ENCODE measurements at places on chromosomes 4 and X.
A peak's percentile ranks its signal among the peaks of the same experiment; 100 is the strongest.

- DNase-seq = no peak
Observed at GRCh38 chr4:40874901-40875300, 125.1 kb downstream of the NSUN7 start.

DNA sequence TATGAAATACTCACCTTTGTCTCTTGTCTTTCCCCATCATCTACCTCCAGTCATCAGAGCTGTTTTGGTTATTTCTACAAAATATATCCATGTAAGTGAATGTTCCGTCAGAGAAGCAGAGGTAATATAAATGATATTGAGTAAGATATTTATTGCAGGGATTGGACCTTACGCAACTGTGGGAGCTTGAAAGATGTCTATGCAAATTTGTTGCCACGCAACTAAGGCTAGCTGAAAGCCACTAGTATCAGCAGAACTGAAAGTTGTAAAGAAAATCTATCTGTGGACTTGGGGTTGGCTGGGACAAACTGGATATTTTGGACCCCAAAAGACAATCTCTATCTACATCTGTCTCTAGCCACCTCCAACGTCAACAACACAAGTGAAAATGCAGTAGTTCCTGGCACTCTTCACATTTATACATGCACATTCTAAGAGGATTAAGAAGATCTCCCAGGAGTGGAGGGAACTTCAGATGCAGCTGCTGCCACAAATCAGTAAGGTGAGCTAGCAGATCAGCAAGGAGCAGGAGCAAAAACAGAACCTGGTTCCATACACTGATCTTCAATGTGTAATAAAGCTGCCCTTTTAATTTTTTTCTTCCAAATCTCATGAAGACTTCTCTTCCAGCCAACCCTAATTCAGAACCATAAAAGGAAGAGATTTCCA is 8.5 kb upstream of the CCSER1 start:
- peak; percentile 9 for DNase-seq

DNA sequence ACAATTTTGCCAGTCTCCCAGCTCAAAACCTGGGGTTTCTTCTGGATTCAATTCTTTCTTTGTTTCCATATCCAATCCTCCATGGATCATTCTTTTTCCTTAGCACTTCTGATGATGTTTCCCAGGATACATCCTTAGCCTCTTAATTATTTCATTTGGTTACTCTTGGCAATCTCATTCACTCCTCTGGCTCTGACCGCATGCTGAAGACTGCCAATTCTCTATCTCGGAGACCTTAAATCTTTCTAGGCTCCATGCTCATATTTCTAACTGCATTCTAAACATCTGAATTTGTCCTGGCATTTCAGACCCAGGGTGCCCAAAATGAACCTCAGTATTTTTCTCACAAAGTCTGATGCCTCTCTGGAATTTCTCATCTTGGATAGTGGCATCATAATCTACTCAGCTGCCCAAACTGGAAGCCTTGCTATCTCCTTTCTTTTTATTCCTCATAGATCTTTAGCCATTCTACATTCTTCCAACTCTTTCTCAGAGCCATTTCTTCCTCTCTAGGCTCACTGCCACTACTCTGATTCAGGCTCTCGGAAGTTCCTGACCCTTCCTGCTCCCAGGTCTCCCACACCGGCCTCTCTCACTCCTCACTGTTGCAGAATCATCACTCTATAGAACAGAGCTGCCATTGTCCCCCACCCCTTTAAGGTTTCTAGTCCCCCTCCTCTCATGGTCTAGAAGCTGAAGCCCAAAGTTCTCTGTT is 290.2 kb downstream of the CAMK2D start:
- no peak for DNase-seq

- no peak for DNase-seq
Observed at GRCh38 chr4:13415068-13415785, 68.9 kb downstream of the RAB28 start.

- no peak for DNase-seq
Observed at GRCh38 chr4:1625600-1626138, 58.4 kb downstream of the FAM53A start.

- no peak for DNase-seq
Observed at GRCh38 chr4:153223930-153224329, 19.7 kb downstream of the TRIM2 start.

- no peak for DNase-seq
Observed at GRCh38 chr4:180150818-180151217, 2092.4 kb upstream of the TENM3 start.

- no peak for DNase-seq
Observed at GRCh38 chr4:156493858-156494257, 477.7 kb downstream of the PDGFC start.

DNA sequence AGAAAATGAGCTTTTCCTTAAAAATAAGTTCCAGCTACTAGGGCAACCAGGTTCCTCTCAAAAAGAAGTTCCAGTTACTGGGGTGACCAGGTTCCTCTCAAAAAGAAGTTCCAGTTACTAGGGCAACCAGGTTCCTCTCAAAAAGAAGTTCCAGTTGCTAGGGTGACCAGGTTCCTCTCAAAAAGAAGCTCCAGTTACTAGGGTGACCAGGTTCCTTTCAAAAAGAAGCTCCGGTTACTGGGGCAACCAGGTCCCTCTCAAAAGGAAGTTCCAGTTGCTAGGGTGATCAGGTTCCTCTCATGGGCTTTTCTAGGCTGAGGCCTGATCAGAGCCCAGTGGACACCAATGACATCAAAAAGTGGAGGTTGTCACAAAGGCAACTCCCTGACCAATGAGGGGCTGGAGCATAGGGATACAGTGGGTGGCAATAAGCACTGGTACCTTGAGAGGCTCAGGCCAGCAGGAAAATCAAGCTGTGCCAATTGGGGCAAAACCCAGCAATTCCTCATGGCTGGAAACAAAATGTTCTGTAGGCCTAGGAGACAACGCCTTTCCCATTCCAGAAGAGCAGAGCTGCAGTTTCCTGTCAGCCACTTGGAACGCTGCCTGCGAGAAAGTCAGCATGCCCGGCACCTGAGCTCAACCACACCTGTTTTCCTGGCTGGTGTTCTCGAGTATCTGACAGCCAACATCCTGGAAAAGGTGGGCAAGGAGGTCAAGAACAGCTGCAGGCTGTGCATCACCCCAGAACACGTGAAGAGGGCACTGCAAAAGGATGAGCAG is 12.3 kb upstream of the SYTL5 start:
- DNase-seq = peak; percentile 15

- no peak for DNase-seq
Observed at GRCh38 chrX:120562569-120562926, 1.8 kb upstream of the CUL4B start.

DNA sequence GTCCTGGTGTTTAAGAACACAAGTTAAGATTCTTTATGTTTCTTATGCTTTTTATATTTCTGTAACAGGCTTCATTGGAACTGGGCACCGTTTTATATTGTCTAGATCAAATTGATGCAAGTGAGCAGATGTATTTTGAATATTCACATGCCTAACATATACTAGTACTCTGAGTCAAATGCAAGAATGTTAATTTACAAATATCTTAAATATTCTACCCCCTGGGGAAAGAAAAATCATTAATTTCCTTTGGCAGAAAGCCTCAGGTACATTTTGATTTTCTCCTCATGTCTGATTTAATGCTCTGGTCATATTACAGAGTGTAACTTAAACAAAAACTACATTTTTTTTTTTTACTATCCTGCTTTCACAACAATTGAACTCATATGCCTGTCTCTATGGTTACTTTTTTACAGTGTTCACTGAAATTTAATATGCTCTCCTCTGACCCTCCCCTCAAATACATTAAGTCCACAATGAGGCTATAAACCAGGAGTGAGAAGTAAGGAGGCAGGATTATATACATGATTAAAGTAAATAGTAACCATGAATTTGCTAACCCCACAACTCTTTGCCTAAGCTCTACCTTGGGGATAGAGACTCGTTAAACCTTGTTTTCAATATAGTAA is 2.4 kb upstream of the NSUN7 start:
- no peak for DNase-seq

GRCh38 chr4:142687547-142688275 is 158.4 kb downstream of the INPP4B start:
- no peak for DNase-seq

- no peak for DNase-seq
Observed at GRCh38 chr4:126697748-126698147, 935.0 kb upstream of the INTU start.

- no peak for DNase-seq
Observed at GRCh38 chrX:17036171-17036961, 89.9 kb downstream of the REPS2 start.

DNA sequence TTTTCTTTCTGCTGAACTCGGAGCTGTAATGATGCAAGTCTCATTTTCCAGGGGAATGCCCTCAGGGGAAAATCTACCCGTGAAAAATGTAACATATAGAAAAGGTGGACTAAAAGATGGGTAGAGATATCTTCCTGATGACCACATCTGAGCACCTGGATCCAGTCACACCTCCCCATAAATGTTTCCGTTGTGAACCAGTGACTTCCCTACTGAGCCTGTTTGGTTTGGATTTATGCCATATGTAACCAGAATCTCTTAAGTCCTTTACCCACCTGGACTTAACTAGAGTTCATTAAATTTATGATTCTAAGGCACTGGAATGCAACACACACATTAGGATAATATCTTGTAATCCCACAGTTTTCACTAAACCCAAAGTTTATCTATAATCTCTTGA is 171.1 kb downstream of the ZNF330 start:
- no peak for DNase-seq

DNA sequence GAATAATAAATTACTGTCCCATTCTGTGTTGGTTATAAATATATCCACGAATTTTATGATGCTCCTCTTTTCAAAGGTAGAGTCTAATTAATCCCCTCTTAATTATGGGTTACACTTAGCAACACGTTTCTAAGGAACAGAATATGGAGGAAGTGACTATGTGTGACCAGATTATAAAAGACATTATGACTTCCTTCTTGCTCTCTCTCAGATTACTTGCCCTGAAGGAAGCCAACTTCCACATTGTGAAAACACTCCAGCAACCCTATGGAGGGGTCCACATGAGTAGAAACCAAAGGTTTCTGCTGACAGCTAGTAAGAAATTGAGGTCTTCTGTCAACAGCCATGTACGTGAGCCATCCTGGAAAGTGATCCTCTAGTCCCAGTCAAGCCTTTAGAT is 59.3 kb downstream of the WDFY3 start:
- DNase-seq = no peak

GRCh38 chr4:152100379-152101201 is 339.8 kb upstream of the GATB start:
- DNase-seq = no peak

DNA sequence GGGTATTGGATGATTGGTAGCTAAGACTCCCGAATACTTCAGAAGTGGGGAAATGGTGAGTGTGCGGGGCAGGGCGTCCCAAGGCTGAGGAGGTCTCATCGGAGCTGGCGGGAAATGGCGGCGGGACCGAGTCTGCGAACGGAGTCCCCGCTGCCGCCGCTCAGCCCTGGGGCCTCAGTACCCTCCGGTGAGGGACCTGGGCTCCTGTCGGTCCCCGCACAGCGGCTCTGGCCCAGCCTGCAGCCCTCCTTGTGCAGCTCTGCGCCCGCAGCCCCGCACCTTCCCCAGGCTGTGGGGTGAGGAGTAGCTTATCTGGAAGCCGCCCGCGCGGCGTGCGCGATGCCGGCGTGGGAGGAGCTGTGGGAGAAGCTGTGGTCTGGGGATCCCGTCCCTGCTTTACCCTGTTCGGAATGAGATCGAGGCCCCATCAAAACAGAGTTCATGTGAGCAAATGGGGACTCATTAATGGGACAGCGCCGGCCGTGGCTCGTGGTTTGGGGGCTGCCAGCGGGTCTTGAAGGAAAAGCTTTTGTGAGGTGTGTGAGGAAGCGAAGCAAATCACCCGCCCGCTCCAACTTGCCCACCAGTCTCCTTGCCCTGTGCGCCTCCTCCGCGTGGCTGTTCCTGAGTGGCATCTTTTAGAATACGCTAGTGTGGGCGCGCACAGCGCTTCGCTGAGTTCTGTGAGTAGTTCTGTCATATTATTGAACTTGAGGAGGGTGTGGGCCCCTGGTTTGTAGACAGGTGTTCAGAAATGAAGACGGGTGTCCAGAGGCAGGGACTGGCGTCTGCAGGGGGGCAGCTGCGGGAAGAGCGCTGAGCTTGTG is 531 bp downstream of the ZNF141 start:
- peak; percentile 8 for DNase-seq

- DNase-seq = no peak
Observed at GRCh38 chrX:45447331-45447730, 246.7 kb upstream of the DIPK2B start.

DNA sequence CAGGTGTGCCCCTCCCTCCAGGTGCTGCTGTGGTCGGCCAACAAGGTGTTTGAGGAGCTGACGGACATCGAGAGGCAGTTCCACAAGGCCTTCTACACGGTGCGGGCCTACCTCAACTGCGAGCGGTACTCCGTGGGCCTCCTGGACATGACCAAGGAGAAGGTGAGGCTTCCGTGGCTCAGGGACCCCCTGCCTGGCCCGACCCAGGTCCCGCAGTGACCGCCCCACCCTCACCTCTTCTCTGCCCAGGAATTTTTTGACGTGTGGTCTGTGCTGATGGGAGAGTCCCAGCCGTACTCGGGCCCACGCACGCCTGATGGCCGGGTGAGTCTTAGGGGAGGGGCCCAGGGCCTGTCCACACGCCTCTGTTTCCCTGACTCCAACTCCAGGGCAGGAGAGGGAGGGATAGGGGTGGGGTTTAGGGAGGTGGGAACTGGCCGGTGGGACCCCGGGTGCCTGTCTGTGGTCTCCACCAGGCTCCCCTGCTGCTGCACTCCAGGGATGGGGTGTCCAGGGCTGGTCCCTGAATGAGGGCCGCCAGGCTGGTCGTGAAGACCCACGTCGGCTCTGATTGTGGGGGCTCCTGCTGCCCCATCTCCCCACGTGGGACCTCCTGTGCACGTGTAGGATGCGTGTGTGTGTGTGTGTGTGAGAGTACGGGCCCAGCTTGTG is 20.1 kb downstream of the ATP5ME start:
- no peak for DNase-seq

- no peak for DNase-seq
Observed at GRCh38 chrX:88425739-88426138, 321.3 kb upstream of the CPXCR1 start.

DNA sequence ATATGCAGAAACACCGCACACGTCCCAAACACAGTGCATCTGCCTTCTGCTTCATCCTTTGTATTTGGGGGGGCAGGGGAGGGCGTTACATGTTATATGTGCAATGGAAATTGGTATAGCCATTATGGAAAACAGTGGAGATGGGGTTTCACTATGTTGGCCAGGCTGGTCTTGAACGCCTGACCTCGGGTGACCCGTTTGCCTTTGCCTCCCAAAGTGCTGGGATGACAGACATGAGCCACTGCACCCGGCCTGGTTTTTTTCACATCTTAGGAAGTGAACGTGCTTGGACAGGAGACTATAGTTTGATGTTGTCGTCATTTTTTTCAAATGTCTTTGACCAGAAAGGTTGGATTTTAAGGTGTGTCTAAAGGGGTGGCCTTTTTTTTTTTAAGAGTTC is 88.6 kb downstream of the DHRSX start:
- DNase-seq = no peak

GRCh38 chr4:140315438-140315837 is 58.0 kb upstream of the SCOC start:
- no peak for DNase-seq

- no peak for DNase-seq
Observed at GRCh38 chrX:69431420-69431819, 72.7 kb upstream of the NALF2 start.

- DNase-seq = no peak
Observed at GRCh38 chr4:94680176-94680862, 77.4 kb upstream of the BMPR1B start.

- DNase-seq = no peak
Observed at GRCh38 chr4:10809905-10810304, 125.3 kb upstream of the CLNK start.

- DNase-seq = no peak
Observed at GRCh38 chr4:170770664-170771063, 680.9 kb upstream of the AADAT start.

Data from GM20000 (cell line).